Cardiac fibroblast (primary cell): ENCODE measurements at places on chromosomes 3 and 15.

DNA sequence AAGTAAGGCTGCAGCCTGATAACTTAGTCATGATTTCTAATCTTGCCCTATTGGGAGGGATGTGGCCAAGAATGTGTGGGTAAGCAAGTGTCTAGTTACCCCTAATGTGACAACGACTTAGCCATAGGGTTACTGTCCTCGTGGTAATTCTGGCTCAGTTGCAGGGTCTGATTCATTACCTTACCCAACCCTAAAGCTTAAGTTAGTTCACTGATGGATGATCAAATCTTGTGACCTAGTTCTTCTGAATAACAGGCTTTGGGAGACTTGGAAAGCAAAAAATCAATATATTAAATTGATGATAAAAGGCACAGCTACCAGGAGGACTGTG, 1.6 kb upstream of the INTS14 start:
- DNase-seq: no peak

DNA sequence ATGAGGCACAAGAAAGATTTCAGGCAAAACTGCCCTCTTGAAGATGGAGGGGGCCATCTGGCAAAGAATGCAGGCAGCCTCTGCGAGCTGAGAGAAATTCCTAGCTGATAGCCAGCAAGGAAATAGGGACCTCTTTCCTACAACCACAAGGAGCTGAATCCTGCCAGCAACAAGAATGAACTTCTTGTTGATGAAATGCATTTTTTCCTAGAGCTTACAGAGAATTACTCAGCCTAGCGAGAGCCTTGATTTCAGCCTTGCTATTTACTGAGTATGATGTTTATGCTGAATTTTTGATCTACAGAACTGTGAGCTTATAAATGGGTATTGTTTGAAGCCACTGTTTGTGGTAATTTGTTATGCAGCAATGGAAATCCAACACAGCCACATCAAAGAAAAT, 148.5 kb upstream of the NAALADL2 start:
- peak; percentile 34 for DNase-seq

DNA sequence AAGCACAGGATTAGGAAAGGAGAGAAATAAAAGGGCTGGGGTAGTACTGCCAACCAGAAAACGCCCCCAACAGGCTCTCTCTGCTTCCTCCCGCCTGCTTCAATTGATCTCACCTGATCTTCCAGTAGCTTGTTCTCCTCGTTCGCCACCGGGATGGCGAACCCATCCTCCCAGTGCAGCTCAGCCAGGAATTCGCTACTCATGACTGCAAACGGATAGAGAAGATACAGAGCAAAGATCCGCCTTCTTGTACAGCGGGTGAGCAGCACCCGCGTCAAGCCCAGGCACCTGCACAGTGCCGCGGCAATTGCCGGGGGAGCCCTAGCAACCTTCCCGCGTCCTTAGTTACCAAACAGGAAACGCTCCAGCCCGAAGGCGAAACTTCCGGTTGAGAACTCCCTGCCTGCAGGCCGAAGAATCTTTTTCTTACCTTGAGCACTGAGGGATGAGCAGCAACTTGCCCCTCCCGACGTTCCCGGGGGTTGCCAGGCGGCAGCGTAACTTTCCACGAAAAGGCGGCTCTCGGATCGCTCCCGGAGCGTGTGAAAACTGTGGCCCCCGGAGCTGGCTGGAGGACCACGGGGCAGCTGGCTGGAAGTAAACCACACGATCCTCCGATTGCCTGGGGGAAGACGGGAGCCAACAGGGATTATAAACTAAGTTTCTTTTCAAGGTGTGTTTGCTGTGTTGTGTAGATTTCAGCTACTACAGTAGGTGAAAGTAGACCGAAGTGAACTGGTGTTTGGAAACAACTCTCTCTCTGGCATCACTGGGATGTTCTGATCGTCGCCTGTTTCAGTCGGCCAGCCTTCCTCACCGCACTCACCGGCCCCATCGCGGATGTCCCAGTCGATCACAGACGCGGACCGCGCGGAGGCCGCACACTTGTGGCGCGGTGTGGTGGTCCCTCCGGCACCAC, at the start of gene CCDC39:
Gene CCDC39, minus strand, starts transcription at position 312 of the 919 bp plus-strand sequence. Its CDS starts 109 bp downstream, at position 203.
- DNase-seq: peak; percentile 64

DNA sequence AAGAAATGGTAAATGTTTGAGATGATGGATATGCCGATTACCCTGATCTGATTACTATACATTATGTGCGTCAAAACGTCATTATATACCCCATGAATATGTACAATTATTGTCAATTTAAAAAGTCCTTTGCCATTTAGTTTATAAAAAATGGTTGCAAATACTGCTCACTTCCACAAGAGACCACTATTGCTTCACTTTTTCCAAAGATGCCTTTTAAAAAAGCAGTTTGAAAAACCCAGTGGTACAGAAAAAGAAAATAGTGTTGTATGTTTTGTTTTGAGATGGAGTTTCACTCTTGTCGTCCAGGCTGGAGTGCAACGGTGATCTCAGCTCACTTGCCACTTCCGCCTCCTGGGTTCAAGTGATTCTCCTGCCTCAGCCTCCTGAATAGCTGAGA, 39.3 kb downstream of the EDEM1 start:
- peak; percentile 46 for DNase-seq

DNA sequence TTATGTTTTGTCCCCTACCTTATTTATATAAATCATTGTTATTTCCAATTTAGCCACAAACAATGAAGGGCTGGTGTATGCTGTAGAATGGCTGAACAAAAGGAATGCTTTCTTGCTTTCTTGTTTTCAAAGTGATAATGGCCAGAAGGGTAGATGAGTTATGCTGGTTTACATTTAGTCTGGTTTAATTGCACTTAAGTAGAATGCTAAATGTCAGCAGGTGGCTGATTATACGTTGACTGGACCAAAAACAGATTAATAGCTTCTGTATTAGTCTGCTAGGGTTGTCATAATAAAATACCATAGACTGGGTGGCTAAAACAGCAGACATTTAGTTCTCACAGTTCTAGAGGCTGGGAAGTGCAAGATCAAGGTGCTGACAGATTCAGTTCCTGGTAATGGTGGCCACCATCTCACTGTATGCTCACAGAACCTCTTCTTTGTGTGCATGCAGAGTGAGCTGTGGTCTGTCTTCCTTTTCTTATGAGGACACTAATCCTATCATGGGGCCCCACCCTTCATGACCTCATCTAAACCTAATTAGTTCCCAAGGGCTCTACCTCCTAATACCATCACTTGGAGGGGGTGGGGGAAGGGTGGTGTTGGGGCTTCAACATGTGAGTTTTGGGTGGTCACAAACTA, 17.1 kb upstream of the XIRP1 start:
- DNase-seq: no peak

- DNase-seq: peak; percentile 21
These were observed 166.1 kb downstream of the FRMD5 start for GRCh38 chr15:44029003-44029402.

- DNase-seq: no peak
These were observed 5.7 kb downstream of the NR2F2 start for GRCh38 chr15:96336108-96336595.

GRCh38 chr3:105093371-105094252, 273.1 kb upstream of the ALCAM start:
- DNase-seq: no peak

- DNase-seq: no peak
These were observed 803.7 kb upstream of the ARRDC4 start for GRCh38 chr15:97156739-97157265.

- DNase-seq: peak; percentile 55
These were observed 84.1 kb downstream of the ST6GAL1 start for GRCh38 chr3:187014417-187014864.

- peak; percentile 68 for DNase-seq
These were observed 148.4 kb downstream of the B3GALNT1 start for GRCh38 chr3:160956785-160957184.

DNA sequence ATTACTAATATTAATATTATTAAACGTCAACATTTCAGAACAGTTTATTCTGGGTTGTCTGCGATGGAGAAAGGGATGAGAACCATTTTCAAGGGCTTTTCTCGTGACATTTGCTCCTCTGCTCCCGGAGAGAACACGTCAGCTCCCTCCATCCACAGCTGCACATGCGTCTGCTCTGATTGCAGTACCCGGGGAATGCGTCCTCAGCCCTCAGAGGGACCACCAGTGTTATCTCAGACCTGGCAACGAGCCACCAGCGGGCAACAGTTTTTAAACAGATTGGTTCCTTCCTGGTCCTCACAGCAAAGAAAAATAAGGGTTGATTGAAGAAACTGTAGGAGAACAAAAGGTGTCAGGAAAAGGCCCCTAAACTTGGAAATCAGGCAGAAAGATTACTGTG, 202.2 kb upstream of the ADAMTS9 start:
- peak; percentile 39 for DNase-seq

DNA sequence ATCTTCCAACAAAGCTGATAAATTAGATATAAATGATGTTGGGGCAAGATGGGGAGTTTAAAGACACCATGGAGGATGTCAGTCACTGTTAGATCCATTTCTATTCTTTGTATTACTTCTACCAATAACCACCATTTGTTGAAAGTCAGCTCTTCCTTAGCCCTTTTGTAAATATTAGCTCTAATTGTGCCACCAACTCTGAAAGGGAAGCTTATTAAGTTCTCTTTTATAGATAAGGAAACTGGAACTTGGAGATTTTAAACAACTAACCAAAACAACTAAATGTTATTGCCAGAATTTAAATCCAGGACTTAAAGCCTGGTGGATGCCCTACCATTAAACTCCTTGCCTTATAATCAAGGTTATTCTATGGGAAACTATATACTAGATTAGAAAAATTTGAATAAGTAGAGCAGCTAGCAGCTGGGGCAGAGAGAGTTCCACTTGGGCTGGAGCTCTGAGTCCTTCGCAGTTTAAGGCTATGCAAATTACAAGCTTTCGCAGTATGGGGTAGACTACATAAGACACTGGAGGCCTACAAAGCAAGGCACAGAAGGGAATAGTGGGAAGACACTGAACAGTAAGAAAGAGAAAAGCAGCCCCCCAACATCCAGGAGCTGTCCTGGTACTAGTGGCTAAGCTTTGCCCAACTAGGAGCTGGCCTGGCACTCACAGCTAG, 52.6 kb downstream of the TM4SF18 start:
- DNase-seq: no peak

DNA sequence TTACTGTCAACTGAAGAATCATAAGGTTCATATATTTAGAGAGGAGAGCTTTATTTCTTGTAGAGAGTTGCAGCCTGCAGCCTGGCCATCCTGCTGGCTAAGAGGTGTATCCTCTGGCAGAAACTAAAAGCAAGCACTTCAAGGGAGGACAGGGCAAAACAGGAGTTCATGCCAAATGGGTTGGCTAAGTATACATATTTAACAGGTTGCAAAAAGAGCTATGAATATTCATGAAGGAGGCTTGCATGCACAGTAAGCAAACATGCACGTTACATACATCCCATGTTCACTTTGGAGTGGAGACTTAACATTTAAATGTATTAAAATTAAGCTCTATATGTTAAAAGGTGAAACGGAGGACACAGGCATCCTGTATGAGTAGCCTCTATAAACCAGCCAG, 354.4 kb downstream of the ERC2 start:
- DNase-seq: no peak

GRCh38 chr3:112351036-112351435, 18.1 kb downstream of the CD200 start:
- no peak for DNase-seq

DNA sequence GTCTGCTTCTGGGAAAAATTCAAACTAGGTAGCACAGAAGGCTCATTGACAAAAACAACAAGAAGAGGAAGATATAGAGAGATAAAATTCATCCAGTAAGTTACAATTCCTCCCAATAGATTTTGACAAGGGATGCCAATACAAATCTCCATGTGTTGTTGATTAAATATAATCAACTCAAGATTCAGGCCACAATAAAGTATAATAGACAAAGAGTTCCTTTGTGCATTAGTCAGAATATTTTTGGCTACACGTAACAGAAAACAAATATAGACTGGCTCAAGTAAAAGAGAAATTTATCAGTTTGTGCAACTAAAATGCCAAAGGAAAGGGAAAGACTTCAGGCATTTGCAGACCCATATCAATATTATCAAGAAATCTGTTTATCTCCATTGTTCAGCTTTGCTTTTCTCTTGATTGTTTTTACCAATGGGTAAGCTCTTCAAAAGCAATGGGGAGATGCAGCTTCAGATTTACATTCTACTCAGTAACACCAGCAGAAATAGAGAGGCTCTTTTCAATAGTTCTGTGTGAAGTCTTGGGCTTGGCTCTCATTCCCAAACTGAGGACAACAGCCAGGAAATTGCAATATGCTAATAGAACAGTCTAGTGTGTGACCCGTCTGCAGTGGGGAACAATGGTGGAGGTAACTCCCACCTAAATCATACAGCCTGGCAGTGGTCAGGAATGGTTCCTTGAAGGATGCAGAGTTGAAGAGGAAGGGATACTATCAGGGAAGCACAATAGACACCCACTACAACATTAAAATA, 77.6 kb upstream of the PROK2 start:
- no peak for DNase-seq

DNA sequence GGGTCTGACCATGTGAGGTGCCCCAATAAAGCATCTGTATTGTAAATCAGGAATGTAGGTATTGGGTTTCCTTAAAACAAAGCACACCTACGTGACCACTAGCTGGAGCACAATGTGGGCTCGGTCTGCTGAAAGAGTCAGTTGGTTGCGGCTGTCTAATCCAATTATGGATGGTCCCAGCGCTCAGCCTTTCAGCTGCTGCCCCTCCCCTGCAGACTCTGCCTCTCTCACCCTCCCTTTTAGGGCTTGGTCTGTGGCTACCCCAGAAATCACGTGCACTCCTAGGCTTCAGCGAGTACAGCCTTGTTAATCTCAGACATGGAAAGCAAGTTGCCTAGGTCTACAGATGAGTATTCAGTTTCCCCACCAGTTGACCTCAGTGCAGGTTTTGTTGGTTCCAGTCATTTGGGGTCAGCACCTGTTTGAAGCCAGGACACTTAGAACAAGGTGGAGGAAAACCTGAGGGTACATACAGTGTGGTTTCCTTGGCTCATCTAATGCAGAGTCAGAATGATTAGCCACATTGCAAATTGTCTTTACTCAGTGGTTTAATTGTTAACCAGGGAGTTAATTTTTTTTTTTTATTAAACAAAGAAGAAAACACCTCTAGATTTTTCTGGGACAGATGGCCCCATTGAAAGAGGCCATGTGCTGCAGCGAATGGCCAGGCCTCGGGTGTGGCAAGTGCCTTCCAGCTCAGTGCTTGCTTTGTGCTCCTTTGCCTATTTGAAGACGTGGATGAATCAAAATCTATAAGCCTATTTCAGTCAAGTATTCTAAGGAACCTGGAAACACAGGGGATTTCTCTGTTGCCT, 137.7 kb downstream of the IGF1R start:
- no peak for DNase-seq

GRCh38 chr15:81160312-81161159, 26.5 kb downstream of the CFAP161 start:
- peak; percentile 94 for DNase-seq

- DNase-seq: peak; percentile 58
These were observed 2.4 kb downstream of the ANPEP start for GRCh38 chr15:89812011-89812846.
